ENCODE measurements at places on chromosomes 12 and 14. TPM values are rescaled to one million over a fixed set of nuclear protein-coding genes. Genes with fewer than 3 reads are reported as not detected.

DNA sequence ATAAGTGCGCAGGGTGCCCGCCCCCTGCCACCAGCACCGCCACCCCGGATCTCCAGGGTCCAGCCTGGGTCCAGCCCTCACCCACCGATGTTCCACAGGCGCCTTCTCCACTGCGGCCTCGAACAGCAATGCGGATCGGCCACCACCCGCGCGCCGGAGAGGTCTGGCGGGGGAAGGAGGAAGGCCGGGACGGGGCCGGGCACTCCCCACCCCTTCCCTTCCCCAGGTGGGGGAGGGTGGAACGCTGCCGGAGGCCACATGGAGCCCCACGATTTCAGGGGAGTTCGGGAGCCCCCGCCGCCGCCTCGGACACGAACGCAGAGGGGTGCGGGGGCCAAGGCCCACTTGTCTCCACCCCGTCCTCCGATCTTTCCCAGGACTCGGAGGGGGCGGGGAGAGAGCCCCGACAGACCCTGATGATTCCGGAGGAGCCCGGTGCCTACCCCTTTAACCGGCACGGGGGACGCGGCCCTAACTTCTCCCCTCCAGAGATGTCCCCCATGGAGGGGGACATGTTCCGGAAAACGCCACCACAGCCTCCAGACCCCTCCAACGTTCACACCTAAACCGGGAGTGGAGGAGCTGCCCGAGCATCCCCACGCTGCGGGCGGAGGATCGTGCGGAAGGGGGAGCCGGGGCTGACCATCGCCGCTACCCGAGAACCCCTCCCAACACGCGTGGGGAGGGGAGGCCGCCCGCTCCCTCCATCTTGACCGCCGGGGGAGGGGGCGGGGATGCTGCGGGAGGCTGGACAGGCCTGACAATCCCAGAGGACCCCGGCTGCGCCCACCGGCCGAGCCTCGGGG lies 1.1 kb downstream of the ATXN2 start:
- peak; percentile 83 for DNase-seq

NEUROD4 gene
- not detected for total RNA-seq

DNA sequence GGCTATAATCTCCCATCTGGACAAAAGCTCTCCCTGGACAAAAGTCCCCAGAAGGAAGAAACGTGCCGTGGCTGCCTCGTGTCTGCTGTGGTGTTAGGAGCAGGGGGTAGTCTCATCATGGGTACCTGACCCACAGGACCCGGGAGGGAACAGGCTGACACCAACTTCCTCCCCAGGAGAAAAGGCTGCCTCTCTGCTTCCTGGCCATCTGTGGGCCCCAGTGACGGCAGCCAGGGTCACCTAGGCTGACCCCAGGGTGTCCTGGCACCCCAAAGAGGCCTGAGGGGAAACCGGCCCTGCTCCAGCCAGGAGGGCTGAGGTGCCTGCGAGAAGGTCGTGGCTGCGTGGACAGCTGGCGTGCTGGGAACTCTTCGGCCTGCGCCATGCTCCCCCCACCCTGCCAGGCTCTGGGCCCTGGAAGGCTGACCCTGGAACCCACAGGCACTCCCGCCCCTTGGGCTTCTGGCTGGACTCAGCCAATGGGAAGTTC lies 133.9 kb downstream of the RFLNA start:
- no peak for DNase-seq

DNA sequence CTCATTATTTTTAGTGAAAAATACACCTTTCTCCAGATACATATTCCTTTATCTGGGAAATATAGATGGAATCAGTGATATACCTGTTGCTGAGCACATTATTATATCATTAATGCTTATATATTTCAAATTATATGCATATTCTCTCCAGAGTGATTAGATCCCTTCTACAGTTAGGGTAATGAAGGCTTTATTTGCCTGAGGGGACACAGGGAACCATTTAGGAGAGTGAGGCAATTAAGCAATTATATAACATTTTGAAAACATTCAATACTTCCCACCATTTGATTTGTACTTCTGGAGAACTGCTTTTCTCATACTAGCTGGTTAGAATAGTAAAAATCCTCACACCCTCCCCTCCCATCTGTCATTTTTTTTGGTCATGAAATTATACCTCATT lies 212.8 kb upstream of the NOVA1 start:
- no peak for DNase-seq

- no peak for DNase-seq
Observed at GRCh38 chr14:52268279-52269061, 972 bp downstream of the PTGDR start.

DNA sequence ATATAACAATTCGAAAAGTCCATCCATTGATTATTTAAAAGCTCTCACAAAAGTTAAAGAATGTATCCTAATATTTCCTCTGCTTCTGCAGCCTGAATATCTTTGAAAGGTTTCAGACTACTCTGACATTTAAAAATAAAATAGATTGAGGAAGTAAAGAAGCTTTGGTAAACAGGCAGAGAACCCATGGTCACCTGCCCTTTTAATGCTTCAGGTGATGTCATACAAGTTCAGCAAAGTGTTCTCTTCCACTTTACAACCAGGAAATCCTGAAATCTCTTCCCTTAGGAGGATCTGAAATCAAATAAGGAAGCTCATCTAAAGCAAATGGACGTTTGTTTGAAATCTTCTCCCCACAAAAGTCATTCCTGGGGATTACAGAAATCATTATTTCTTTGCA lies 322.4 kb downstream of the PDZRN4 start:
- no peak for DNase-seq

KRT2 gene
- total RNA-seq, result not detected

- no peak for DNase-seq
Observed at GRCh38 chr12:123058980-123059379, 78.5 kb downstream of the ARL6IP4 start.

- no peak for DNase-seq
Observed at GRCh38 chr14:105760691-105761344, 234.4 kb downstream of the TMEM121 start.

GRCh38 chr12:1650260-1650977 lies 21.4 kb downstream of the WNT5B start:
- no peak for DNase-seq

GRCh38 chr14:32254952-32255679 lies 52.0 kb upstream of the RNU6-8 start:
- DNase-seq, result peak; percentile 66

HELB gene
- total RNA-seq, result 0.89 TPM

DNA sequence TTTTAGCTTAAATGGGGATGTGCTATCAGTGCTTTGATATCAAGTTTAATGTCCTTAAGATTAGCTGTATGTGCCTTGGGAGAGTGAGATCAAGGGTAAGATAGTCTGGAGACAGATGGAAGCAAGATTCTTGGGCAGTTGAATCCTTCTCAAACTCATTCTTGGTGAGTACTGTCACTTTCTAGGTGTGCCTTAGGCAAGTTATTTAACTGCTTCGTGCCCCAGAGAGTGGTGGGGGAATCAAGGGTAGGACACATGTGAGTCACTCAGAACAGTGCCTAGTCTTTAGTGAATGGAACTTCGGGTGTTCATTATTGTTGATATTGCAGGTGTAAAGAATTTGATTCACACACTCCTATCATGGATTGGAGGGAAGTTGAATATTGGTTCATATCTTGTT lies 803.7 kb downstream of the DIO2 start:
- DNase-seq, result no peak

ANO4 gene
- total RNA-seq, result 0.24 TPM

RBM25 gene
- total RNA-seq, result 32.8 TPM

GRCh38 chr12:54131641-54132280 lies 57.0 kb downstream of the SMUG1 start:
- no peak for DNase-seq

DNA sequence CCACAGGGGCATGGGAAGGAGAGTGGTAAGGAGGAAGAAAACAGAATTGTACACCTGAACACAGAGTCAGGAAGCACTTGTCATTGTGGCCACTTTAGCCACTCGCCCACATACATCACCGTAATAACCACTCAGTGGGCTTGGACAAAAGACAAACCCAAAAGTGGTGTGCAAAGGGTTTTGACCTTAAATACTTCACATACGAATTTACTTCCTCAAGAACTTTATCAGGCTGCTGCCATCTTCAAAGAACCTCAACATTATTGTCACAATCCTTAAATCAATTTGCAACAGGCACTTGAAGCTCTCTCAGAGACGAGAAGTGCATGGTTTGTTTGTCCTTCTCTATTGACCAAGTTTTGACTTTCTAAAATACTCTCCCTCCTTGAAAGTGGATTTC lies 187.3 kb upstream of the EGLN3 start:
- DNase-seq, result no peak

DNA sequence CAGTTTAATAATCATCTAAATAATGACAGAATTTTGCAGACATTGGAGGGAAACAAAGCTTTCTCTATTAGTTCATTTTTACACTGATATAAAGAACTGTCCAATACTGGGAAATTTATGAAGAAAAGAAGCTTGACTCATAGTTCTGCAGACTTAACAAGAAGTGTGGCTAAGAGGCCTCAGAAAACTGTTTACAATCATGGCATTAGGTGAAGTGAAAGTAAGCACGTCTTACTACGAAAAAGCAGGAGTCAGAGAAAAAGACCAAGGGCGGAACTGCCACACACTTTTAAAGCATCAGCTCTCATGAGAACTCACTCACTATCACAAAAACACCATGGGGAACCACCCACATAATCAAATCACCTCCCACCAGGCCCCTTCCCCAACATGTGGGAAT lies 804.4 kb downstream of the FLRT2 start:
- no peak for DNase-seq

- DNase-seq, result no peak
Observed at GRCh38 chr12:69835081-69835480, 10.1 kb downstream of the MYRFL start.

REP15 gene
- 8.2 TPM for total RNA-seq

GRCh38 chr12:55736780-55737580 lies 5.9 kb upstream of the GDF11 start:
- peak; percentile 82 for DNase-seq

- no peak for DNase-seq
Observed at GRCh38 chr12:15356951-15357364, 34.6 kb downstream of the PTPRO start.

KIF5A gene
- total RNA-seq, result 0.05 TPM

- DNase-seq, result no peak
Observed at GRCh38 chr12:65171870-65172269, 2.5 kb downstream of the LEMD3 start.

DNA sequence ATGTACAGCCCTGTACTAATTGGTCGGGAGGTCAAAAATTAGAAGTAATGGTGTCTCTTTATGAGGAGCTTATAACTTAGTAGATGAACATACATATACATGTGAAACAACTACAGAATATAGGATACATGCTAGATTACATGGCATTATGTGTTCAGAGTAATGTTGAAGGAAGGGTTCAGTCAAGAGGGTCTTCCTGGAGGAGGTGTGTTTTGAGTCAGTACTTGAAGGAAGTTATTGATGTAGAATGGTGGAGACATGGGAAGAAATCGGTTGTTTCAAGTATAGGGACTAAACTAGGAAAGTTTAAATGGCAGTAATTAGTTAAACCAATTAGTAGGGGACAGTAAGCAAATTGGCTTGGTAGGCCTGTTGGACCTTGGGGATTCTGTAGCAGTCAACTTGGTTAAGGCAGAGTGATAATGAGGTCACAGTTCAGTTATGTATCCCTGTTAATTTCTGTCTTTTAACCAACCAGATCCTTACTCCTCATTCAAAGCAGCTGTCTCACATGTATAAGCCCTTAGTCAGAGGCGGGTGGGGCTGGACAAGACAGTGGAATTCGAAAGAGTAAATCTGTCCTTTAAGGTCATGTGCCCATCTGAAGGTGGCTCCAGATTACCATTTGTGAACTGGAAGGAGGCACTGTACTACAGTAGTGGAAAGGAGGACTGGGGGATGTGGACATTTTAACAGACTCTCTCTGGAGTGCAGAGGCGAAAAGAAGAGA lies 3.5 kb upstream of the ANKRD52 start:
- no peak for DNase-seq

SMOC1 gene
- total RNA-seq, result 1.2 TPM

- no peak for DNase-seq
Observed at GRCh38 chr12:31021809-31022494, 51.7 kb upstream of the DDX11 start.

GRCh38 chr14:78705989-78706388 lies 535.8 kb downstream of the NRXN3 start:
- DNase-seq, result no peak

All from Right ventricle myocardium inferior (tissue), 1 donor.